ENCODE measurements at places on chromosomes 3 and 15.

DNA sequence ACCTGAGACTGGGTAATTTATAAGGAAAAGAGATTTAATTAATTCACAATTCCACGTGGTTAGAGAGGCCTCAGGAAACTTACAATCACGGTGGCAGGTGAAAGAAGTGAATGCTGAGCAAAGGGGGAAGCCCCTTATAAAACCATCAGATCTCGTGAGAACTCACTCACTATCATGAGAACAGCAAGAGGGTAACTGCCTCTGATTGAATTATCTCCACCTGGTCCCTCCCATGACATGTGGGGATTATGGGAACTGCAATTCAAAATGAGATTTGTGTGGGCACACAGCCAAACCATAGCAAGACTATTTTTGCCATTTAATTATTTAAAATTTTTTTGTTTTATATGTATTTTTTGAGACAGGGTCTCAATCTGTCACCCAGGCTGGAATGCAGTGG, 27.0 kb upstream of the KCTD6 start:
- no peak for DNase-seq

- DNase-seq = no peak
Observed at GRCh38 chr3:60967141-60967540, 284.1 kb downstream of the FHIT start.

GRCh38 chr3:43286841-43287499, 630 bp downstream of the SNRK start:
- peak; percentile 23 for DNase-seq

GRCh38 chr3:73086071-73086494, 24.6 kb downstream of the EBLN2 start:
- DNase-seq = peak; percentile 42

GRCh38 chr3:10553591-10554235, 48.3 kb upstream of the ATP2B2 start:
- no peak for DNase-seq

DNA sequence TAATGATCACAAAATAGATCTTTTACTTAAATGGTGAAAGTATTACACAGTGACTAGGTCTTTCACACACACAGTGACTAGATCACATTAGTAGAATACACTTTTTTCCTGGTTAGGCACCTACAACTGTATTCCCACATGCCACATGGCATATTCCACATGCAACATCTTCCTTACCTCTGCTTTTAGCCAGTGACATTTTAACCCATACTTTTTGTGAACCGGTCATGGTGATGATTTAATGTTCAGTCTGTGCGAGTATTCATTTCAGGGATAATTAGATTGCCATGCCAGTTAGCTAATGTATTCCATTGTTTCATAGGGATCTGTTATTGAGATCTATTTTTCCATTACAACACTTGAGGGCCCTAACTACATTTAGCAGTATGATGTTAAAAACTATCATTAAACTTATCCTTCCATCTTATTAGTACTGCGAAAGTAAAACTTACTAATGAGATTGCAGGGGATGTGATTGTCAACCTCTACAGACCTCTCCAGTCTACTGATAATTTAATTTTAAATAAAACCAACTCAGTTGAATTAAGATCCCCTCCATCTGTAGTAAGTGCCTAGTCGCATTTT, 28.3 kb downstream of the TSEN2 start:
- DNase-seq = no peak

GRCh38 chr3:149393345-149394160, 16.1 kb upstream of the TM4SF1 start:
- peak; percentile 81 for DNase-seq

GRCh38 chr15:79700951-79701480, 195.8 kb downstream of the MTHFS start:
- no peak for DNase-seq

DNA sequence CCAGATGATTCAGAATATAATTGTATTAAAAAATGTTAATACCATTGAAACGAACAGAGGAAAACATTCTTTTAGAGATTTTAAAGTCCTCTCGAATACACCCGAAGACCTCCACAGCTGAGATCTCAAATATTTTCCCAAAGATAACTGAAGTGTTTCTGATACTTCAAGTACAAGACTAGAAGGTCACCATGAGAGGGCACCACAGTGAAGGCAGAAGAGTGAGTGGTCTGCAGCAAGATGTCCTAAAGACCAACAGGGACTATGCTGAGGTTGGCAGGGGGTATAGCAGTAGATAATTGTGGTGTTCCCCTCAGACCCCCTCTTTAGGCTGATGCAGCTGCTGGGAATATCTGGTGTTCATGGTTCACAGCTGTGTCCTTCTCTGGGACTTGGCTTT, 156.5 kb downstream of the PDCD6IP start:
- peak; percentile 13 for DNase-seq

DNA sequence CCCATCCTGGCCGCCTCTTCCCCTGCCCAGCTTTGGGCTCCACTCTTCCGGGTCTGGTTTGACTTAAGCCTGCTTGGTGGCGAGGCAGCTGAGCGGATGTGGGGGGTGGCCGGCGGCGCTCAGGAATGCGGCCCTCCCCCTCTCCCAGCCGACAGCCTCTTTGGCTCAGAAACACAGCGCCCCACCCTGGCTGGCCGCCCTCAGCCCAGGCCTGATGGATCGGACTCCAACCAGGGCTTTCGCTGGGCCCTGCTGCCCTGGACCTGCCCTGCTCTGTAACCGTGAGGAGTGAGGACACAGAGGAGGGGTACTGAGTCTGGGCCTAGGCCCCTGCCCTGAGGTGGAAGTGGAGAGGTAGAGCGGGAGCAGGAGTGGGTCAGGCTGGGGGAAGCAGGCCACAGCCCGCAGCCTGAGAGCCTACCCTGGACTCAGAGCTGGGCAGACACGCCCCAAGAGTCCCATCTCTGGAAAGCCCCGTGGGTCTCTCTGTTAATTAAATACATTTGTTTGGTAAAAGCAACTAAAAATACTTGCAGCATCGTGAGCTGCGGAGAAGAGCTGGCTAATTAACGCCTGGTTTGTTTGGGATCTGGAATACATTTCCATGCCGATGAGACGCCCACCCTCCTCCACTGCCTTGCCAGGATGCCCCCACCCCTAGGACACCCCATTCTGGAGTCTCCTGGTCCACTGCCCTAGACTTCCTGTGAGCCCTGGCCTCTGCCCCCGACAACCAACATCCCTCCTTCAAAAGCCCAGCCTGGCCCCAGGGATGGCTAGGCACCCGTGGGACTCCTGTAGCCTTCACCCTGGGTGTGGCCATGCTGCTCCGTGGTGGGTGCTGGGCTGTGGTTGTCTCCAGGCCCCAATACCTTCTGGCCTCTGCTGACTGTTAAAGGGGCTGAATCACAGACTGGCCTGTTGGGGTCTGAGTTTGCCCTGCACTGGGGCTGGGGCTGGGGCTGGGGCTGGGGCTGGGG, 19.6 kb downstream of the PLXNA1 start:
- peak; percentile 93 for DNase-seq

DNA sequence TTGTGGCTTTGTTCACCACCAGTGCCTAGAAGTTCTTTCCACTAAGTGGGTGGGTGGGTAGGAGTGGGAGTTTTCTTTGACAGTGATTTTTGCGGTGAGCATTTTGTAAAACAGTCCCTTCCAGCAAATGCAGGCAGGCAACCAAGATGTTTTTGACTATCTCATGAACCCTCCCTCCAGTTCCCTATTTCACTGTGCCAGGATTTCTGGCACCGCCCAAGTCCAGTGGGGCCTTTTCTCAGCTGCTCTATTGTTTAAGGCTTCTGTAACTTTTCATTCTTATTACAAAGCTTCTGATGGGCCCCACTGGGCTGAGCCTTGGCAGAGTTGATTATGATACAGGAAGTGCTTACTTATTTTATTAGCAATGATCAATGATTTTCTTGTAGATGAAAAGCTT, 236.0 kb downstream of the EDEM1 start:
- DNase-seq = no peak

GRCh38 chr15:101068961-101069653, 149.9 kb downstream of the LRRK1 start:
- DNase-seq = peak; percentile 43

- DNase-seq = no peak
Observed at GRCh38 chr3:96776818-96777217, 37.6 kb upstream of the EPHA6 start.

DNA sequence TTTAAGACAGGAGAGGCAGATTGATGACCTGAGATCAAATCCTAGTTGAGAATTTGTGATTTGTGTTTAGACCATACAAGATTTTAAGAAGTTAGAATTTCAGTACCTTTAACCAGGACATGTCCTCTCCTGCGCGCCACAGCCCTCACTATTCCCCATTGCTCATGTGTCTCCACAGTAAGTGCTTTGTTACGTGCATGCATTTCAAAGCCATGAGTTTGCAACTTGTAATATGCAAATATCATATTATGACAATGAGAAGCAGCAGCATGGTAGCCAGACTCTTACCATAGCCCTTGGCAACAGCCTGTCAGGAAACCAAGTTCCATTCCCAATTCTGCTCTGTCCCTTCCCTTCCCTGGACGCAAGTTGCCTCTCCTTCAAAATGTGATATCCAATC, 73.3 kb upstream of the ATP13A5 start:
- DNase-seq = no peak

DNA sequence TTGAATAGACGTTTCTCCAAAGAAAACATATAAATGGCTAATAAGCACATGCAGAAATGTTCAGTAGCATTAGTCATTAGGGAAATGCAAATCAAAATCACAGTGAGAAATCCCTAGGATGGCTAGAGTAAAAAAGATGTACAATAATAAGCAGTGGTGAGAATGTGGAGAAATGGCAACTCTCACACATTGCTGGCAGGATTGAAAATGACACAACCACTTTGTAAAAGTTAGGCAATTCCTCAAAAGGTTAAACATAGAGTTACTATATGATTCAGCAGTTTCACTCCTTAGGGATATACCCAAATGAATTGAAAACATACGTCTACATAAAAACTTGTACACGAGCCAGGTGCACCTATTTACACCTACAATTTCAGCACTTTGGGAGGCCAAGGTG, 108.7 kb downstream of the ITPR1 start:
- no peak for DNase-seq

GRCh38 chr3:73291541-73291940, 230.1 kb downstream of the EBLN2 start:
- no peak for DNase-seq

DNA sequence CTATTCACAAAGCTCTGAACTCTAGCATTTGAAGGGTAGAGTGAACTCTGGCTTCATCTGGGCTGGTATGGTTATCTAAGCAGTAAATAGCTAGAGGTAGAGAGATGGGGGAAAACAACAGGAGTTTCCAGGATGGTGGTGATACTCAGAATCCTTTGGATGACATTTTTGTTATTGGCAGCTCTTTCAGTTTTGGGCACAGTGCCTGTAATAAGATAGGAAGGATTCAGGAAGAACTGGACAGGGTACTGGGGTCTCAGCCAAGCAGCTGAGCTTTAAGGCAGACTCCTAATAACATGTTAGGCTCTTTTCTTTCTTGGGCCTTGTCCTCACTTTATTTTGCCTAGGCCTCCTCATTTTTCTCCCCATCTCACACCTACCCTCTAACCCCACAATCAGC, 338.5 kb downstream of the CADM2 start:
- no peak for DNase-seq

GRCh38 chr3:41330465-41330864, 131.2 kb downstream of the CTNNB1 start:
- peak; percentile 58 for DNase-seq

DNA sequence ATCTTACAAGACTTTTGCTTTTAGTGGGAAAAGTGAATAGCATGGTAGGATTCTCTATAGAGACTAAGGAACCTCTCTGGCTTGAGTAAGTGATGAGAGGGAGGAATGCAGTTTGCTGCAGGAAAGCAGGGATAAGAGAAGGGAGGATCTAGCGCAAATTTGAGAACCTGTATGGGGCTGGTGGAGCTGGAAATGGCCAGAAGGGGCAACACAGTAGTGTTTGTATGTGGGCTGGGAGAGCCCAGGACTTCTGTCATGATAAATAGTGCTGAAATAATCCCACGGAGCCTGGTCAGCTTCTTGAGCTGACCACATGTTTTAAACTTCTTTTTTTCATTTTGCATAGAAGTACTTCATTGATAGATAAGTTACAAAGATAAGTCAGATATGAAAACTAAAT, 11.2 kb upstream of the SHC4 start:
- peak; percentile 10 for DNase-seq

DNA sequence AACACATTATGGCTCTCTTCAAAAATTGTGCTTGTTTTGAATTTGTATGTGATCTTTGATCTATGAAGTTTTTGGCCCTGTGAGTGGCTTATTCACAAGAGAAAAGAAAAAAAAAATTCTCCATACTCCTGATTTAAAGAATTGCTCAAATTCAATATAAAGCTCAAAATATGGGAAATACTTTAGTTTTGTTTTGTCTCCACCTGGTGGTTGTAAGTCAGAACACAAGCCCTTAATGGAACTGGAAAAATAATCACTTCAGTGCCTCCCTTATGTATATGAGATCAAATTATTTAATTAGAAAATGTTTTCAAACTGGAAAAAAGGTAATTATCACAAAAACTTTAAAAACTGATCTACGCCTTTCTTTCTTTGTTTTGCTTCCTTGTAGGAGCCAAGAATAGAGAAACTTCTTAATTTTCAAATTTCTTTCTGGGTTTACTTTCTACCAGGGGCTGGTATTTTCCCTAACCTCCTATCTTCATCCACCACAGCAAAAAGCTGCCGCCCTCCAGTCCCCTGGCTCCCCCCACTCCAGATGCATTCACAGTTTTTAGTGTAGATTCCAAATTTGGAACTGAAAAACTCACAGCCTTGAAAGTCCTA, 50.6 kb downstream of the SERP1 start:
- peak; percentile 63 for DNase-seq

DNA sequence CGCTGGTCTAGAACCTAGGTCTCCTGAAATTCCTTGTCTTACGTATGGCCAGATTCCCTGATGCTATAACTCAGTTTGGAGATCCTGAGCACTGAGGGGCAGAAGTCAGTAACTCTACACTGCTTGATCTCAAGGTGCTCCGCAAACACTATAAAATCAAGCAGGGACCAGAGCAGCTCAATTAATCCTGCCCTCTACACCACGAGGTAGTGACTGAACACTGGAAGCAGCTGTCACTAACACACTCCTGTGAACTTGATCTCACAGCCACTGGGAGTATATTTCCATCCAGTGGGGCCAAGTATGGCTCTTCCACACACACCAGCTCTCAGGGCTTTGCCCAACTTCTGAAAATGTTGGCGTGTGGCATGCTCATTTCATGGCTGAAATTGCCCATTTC, 51.0 kb downstream of the EDEM1 start:
- no peak for DNase-seq

DNA sequence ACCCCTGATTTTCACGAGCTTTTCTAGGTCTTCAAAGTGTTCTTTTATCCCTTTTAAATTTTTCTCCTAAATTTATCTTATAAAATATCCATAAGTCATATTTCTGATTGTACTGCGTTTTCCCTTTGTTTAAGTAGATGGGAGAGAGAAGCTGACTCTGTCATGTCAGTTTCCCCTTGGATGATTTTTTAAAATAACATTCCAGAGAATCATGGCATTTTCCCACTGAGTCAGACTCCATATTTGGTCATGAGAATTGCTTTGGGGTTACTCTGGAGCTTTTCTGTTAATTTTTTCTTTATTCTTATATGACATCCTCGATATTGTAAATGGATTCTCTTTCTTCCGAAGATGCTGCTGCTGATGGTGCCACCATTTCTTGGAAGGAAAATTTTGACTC, 28.6 kb upstream of the UMPS start:
- DNase-seq = peak; percentile 86
